ENCODE measurements at places on chromosomes 2 and 18.
A peak's percentile ranks its signal among the peaks of the same experiment; 100 is the strongest.

- peak; percentile 26 for DNase-seq
Observed at GRCh38 chr2:191065785-191066184, 51.8 kb upstream of the STAT1 start.

GRCh38 chr2:230714136-230714480 is 1.5 kb downstream of the CAB39 start:
- peak; percentile 87 for DNase-seq

DNA sequence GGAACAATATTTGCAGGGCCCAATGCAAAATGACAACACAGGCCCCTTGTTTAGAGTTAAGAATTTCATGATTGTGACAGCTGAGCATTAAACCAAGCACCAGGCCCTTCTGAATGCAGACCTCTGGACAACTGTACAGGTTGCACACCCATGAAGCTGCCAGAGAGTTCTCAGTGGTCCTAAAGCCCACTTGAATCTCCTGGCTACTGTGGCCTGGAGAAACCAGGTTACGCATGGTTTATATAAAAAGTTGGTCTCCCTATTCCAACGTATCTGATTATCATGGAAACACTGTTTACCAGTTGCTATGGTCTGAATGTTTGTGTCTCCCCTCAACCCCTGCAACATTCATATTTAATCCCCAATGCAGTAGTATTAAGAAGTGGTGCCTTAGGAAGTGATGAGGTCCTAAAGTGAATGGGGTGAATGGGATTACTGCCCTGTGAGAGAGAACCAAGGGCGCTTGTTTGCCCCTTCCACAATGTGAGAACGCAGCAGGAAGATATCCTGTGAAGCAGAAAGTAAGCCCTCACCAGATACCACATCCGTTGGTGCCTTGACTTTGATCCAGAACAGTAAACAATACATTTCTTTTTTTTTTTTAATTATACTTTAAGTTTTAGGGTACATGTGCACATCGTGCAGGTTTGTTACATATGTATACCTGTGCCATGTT is 48.0 kb upstream of the ANXA4 start:
- no peak for DNase-seq

GRCh38 chr2:127118467-127118866 is 11.5 kb upstream of the BIN1 start:
- DNase-seq, result no peak

DNA sequence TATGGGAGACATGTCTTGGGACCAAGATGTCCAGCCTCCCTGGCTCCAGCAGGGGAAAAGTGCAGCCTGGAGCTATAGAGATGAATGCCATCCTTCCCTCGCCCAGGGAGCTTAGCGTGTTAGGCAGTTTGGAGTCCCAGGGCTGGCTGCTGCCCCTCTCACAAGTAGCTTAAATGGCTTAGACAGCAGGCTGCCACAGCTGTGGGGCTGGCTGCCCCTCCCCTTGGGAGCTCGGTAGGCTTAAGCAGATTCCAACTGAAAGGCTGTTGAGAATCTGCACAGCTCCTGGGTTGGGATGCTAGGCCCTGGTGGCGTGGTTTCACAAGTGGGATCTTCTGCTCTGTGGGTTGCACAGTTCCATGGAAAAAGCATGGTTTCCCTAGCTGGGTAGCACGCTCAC is 940.5 kb upstream of the DDX18 start:
- DNase-seq, result no peak

DNA sequence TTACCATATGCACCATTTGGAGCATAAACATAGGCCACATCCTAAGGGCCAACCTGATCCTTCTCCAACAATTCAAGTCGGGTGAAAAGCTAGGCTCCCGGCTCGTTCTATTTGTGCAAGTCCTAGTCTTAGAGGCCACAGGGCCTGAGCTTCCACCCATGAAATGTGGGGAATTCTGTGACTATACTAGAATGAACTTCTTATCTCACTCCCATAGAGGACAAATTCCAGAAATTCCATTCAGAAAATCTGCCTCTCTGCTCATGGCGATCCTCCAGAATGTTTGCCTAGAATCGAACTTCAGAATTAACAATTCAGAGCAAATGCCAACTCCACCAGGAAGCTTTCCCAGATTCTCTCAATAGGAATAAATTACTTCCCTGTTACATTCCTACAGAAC is 187.9 kb downstream of the BCL11A start:
- DNase-seq, result peak; percentile 1

GRCh38 chr2:138267902-138268254 is 233.7 kb upstream of the SPOPL start:
- no peak for DNase-seq

- no peak for DNase-seq
Observed at GRCh38 chr18:46466234-46467160, 190.5 kb downstream of the LOXHD1 start.

DNA sequence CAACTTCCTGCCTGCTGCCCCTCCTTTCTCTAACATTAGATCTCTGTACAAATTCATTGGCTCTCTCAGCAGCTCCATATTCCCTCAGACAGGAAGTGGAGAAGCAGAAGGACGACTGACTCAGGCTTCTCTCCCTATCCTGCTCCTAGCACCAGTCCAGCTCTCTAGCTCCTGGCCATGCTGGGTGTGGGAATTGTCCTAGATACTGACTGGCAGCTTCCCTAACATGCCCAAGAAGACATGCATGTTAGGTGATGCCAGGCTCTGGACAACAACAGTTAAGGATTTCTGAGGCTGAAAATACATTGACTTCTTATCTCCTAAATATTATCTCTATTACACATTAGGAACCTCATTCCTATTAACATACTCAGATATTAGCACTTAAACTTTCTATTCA is 292.9 kb downstream of the IKZF2 start:
- peak; percentile 9 for DNase-seq

GRCh38 chr2:68274022-68274421 is 21.7 kb upstream of the PPP3R1 start:
- no peak for DNase-seq

GRCh38 chr2:205574001-205574400 is 108.3 kb upstream of the NRP2 start:
- no peak for DNase-seq

DNA sequence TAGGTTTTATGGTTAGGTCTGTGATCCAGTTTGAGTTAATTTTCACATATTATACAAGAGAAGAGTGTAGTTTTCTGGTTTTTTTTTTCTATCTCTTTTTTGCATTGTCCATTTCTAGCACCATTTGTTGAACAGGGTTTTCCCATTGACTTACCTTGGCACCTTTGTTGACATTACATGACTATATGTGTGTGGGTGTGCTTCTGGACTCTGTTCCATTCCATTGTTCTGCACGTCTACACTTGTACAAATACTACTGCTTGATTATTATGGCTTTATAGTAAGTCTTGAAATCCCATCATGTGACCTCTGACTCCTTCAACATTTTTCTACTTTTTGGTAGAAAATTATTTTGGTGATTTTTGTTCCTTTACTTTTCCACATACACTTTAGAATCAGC is 38.7 kb downstream of the UBE2F start:
- no peak for DNase-seq

- peak; percentile 82 for DNase-seq
Observed at GRCh38 chr18:49460976-49461601, 644 bp upstream of the DYM start.

DNA sequence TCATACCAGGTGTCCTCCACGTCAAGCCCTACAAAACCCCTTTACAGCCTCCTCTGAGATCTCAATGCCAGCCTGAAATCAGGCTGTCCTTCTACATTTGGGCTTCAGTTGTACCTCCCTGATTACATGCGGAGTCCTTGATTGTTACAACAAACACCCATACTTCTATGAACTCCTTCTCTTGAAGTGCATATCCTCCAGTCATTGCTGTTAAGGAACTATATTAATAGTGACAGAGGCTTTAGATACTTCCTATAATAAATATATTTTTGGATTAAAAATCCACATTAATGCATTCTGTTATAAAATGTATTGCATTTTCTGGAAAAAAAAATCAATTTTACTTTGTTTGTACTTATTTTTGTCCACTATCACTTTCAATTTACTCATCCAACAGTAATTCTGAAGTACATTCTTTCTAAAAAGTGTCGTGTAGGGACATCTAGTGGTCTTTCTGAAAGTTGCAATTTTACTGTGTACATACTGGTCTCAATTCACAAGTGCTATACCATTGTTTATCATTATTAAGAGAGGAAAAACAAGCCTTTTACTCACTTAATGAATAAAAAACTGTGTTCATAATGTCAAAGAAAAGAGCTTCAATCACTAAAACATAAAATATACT is 316.4 kb downstream of the DSEL start:
- DNase-seq, result peak; percentile 78

DNA sequence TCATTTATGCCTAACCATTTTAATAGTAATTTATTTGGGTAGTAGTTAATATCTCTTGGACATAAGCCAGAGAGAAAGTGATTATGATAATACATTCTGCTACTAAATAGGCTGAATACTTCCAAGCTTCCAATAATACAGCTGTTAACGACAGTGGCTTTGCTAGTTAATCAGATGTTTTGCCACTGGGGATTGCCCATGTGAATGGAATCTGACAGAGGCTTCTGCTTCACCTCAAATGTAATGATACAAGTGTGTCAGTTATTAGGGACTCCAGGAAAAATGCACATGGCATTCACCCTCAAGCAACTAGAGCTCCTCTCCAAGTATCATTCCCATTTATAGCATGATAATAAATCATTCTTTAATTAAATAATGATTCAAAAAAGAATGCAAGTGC is 185.0 kb upstream of the TMEFF2 start:
- DNase-seq, result no peak

DNA sequence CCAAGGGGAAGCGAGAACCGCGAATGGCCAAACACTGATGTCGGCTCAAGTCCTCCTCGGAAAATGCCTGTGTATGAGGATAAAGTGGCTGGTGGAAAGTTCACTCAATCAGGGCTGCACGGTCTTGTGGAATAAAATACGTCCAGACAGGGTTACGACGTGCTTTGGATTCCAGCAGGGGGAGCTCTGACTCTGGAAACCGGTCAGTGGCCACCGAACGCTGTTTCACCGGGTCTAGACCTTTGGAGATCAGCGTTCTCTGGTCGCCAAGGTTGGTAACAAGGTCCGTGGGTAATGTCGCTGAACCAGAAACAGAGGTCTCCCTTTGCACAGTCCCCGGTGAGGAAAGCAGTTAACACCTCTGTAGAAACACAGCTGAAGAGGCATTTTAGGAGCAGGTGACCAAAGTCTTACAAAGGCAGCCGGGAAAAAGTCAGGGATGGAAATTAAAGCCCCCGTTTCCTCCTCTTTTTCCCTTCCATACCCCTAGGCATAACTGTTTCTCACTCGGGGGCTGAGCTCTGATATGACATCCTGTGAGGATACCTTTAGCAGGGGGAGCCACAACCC is 47.8 kb downstream of the CDCA7 start:
- peak; percentile 86 for DNase-seq

DNA sequence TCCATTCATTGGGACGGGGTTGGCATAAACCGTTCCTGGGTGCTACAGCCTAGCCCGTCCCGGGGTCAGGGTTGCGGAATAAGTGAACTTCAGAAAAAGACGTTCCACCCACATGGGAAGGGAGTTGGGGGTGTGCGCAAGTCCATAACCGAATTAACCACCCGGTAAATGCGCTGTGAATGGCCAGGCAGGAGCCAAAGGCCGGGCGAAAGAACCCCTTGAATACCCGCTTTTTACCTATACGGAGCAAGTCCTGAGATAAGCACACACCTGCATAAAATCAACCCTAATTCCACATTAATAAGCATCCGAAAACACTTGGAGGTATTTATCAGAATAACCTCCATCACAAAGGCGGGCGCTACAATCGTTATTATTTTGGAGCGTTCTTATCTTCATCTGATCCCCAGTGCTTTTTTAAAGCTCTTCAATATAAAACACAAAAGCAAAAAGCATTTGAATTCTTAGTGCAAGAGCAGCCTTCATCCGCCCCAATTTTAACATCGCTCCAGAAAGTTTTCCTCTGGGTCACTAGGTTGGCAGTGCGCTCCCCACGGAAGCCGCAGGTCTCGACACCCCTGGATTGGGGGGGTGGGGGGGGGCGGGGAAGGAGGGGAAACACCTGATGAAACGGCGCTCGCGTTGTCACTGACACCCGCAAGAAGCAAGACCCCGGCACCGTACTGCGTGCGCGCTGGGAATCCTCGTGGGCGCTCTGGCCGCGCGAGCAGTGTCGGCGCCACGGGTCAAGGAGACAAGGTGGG is 1.2 kb downstream of the SATB2 start:
- DNase-seq, result peak; percentile 23

DNA sequence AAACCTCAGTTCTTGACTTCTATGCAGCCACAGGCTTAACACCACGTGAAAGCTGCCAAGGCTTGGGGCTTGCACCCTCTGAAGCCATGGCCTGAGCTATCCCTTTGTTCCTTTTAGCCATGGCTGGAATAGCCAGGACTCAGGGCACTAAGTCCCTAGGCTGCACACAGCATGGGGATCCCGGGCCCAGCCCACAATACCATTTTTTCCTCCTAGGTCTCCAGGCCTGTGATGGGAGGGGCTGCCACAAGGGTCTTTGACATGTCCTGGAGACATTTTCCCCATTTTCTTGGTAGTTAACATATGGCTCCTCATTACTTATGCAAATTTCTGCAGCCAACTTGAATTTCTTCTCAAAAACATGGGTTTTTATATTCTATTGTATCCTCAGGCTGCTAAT is 619.1 kb downstream of the NYAP2 start:
- DNase-seq, result no peak

DNA sequence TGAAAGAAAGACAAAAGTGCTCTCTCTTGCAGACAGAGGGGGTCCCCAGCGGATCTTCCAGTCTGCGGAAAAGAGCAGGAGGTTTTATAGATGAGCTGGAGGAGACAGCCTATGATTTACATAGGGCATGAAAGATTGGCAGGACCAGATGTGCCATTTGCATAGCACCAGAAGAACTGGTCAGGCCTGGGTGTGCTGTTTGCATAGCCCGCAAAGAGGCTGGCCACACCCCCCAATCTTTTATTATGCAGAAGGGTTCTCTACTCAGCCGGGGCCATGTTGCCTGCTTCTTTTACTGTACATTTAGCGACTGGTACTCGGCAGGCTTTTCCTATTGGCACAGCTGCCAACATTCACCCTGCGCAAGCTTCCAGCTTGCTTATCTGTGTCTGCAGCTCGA is 317.6 kb downstream of the GALR1 start:
- DNase-seq, result no peak

DNA sequence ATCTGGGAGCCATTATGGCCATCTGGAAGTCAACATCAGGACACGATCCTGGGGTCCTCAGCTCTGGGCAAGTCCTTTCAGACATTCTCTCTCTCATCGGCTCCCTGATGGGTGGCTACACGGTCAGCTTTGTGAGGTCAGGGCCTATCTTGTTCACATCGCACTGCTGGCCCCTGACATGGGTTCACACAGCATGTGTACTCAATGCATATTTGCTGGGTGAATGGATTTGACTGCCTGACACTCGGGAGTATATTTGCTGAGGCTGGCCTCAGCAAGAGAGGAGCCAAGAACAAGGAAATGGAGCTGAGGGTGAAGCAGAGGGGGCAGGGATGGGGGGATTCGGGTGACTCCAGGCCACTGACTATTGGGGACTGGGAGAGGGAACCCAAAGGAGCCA is 50.5 kb downstream of the SLC4A5 start:
- DNase-seq, result no peak
